ENCODE measurements at places on chromosomes 12 and 14.

GRCh38 chr14:23301969-23302289, 730 bp downstream of the PPP1R3E start:
- no peak for DNase-seq

- DNase-seq: no peak
Observed at GRCh38 chr12:104579718-104580495, 123.2 kb downstream of the CHST11 start.

GRCh38 chr12:1619587-1619986, 9.4 kb upstream of the WNT5B start:
- no peak for DNase-seq

- DNase-seq: no peak
Observed at GRCh38 chr12:45381351-45381750, 165.5 kb downstream of the ANO6 start.

GRCh38 chr12:98149691-98150210, 365.6 kb upstream of the TMPO start:
- DNase-seq: no peak

DNA sequence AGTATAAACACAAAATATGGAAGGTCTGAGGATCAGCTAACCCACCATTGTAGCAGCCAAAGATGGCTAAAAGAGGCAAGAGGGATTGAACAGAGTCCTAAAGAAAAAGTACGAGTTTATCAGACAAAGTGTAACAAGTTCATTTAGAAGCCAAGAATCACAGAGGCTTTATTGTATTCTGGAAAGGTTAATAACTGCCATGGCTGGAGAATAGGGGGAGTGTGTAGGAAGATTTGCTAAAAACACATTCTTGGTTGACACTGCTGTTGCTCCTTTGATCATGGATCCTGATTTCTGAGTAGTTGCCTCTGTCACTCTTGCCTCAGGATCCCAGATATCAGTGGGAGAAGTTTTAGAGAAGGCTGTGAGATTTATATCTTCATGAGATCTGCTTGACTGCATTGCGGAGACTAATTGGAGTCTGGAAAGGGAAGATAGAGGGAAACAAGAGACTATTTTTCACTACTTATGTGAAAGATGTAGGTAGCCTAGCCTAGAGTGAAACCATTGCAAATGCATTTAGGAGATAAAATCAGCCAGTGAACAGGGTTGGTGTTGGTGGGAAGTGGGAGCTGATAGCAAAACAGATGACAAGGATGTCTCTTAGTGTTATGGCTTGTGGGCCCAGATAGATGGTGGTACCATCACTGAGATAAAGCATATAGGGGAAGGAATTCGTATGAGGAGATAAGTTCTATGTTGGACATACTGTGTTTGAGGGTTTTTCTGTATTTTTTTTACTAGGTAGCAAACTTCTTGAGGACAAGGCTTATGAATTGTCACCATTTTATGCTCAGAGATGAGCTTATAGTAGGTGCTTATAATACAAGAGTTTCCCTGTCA, 402.9 kb upstream of the PDE3A start:
- no peak for DNase-seq

- no peak for DNase-seq
Observed at GRCh38 chr14:73723406-73723796, 9.2 kb upstream of the PNMA1 start.

- DNase-seq: no peak
Observed at GRCh38 chr14:61753631-61754030, 8.6 kb upstream of the SNAPC1 start.

DNA sequence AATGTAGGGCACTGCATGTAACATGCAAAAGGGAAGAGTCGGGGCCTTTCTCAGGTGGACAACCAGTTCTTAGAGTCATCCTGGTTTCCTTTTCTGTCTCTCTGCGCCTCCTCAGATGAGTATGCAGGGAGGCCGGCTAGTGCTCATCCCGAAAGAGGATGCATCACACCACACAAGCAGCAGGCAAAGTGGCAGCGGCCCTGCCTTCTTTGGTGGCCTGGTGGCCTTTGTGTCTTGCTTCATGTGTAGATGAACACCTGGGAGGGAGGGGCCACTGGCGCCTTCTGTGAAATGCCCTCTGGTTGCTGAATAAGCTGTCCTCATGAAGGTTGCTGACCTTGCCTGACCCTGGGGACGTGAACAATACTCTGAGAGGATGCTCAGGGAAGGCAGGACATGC, 18.0 kb downstream of the SLC24A4 start:
- DNase-seq: peak; percentile 40

- no peak for DNase-seq
Observed at GRCh38 chr12:31895449-31896150, 63.6 kb upstream of the RESF1 start.

DNA sequence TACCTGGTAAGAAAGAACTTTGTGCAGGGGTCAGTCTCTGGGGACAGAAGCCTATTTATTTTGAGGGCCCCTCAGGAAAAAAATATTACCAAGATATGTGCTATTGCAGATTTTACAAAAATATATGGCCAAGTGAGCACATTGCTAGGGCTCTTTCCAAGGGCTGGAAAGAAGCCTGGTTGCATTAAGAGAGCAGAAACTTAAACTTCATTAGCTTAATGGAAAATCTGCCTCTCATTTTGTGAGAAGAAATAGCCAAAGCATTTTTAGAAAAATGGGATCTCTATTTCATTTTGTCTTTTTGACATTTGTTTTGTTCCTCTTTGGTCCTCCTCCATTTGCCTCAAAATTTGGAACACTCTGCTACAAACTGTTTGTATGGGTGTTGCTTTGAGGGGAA, 283.5 kb downstream of the NELL2 start:
- no peak for DNase-seq

DNA sequence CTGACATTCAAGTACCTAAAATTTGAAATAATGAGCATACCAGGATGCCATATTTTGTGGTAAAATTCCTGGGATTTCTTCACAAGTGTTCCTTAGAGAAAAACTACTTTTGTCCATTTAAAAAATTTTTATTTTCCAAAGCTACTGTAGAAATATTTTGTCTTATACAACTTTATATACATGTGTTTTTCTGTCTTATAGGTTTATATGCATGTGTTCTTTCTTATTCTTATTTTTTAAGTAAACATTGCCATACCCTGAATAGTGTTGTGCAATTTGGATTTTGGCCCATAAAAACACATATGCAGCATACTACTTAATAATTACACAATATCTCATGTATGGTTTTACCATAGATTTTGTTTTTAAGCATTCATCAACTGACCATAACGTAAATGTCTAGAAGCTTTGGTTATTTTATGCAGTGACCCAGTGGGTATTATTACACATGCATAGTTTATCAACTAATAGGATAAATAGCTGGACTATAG, 1107.4 kb upstream of the SEL1L start:
- no peak for DNase-seq

DNA sequence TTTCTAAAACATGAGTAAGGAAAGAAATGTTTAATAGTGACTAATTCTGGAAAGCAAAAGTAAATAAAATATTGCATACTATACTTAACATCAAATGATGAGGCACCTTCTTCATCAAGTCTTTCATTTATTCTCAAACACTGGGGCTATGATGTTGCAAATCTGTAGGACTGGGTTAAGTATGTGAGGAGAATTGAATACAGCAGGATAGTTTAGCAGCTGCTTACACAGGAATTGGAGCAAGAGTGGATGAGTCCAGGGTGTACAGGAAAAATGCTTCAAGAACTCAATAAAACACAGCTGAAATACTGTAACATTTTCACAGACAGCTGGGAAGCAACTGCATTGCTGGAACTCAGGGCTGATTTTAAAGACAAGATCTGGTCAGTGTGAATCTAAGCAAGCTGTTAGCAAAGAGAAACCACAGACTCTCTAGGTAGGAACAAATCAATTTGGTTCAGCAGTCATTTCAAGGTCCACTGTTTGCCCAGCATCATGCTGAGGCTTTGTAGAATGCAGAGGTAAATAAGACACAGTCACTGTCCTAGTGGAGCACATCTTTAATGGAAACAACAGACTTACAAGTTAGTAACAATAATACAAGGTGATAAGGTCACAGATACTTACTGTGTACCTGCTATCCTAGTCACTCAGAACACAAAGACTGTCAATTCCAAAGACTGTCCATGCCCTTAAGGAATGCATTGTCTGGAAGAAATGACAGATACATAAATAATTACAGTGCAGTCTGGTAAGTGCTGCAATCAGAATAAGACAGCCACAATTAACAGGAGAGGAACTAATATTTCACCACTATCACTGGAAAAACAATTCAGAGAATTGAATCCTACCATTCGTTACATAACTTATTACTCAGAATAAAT, 96.8 kb upstream of the DACT1 start:
- DNase-seq: no peak

GRCh38 chr12:106039242-106039641, 99.5 kb downstream of the NUAK1 start:
- DNase-seq: no peak

DNA sequence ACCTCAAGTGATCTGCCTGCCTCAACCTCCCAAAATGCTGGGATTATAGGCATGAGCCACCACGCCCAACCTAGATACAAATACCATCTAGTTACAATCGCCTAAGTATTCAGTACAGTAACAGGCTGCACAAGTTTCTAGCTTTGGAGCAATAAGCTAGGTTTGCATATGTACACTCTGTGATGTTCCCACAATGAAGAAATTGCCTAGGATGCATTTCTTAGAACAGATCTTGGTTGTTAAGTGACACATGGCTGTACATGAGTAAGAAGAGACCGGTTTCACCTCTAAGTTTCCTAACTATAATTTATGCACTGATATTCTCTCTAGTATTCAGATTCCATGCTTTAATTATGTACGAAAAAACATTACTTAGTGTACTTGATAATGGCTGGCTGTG, 5.4 kb upstream of the TUBA1C start:
- no peak for DNase-seq

DNA sequence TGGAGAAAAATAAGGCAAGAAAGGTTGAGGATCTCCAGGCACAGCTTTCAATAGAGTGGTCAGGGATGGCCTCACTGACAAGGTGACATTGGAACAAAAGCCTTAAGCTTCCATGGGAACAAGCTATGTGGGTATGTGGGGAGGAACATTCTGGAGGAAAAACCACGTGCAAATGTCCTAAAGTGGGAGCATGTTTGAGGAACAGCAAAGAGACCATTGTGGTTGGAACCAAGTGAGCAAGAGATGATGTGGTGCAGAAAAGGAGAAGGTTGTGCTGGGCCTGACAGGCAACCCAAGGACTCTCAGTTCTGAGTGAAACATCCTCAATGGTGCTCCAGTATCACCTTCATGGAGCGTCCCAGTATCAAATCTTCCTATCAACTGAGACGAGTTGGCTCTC, 184.0 kb downstream of the CAND1 start:
- DNase-seq: no peak

DNA sequence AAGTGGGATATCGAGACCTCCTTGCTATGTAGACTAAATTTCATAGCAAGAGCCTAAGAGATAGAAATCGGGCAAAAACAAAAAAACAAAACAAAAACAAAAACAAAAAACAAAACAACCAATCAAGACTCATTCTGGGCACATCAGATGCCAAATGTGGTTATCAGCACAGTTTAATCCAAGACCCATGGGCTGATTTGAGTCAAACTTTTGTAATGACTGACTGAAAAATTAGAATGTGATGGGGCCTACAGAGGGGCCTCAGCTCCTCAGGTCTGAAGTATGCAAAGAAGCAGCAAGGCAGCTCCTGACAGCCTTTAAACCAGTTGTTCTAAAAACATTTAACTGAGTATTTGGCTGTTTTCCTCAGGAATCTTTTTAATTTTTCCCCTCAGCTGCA, 49.3 kb downstream of the SLC4A8 start:
- no peak for DNase-seq

GRCh38 chr14:72745546-72745945, 148.4 kb downstream of the DPF3 start:
- no peak for DNase-seq

GRCh38 chr12:42807766-42808165, 218.2 kb upstream of the PRICKLE1 start:
- no peak for DNase-seq

GRCh38 chr12:42776396-42776795, 186.8 kb upstream of the PRICKLE1 start:
- no peak for DNase-seq

DNA sequence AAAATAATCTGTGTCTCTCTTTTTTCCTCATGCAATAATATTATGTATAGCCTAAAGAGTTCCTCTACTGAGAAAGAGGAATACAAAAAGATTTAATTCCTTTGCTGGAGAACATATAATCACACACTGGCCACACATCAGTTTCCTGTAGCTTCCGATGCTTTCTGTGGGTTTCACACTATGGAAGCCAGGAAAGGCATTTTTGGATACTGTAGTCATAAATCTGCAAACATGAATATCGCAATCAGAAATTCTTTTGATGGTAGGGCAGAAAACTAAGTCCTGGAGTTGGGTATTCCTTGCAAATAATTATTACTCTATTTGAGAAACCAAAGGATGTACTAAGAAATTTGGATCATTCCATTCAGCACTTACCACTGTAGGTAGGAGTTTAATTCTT, 260.0 kb downstream of the ACSS3 start:
- DNase-seq: no peak

DNA sequence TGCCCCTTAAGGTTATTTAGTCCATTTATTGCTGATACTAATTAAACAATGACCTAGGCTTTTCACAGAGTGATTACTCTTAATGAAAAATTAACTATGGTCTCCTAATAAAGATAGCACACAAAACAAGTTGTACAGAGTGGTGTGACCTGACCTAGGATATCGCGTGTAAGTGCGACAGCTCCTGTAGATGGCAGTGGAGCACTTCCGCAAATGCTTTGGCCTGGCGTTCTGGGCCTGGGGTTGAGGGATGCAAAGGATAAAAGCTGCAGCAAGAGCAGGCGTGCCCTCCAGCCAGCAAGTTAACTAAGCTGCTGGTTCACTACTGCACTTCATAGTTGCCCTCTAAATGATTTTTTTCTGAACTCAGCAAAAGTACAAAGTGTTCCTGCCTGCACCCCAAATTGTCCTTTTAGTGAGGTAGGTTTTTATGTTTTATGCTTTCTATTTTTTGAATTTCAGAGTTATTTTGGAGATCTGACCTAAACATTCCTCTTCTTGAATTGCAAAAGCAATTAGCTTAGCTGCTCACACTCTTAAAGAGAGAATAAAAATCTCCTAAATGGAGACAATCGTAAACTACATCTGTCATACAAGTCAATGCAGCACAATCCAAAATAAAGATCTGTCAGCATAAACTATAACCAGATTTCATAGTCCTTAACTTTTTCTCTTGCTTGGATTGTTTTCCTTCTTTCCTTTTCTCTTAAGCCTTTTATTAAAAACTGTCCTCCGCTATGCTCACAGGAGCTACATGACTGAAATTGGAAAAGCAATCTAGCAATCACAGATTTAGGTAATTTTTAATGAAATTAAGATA, 379.6 kb downstream of the LRIG3 start:
- peak; percentile 11 for DNase-seq
